ENCODE measurements at places on chromosomes 2 and 18.

DNA sequence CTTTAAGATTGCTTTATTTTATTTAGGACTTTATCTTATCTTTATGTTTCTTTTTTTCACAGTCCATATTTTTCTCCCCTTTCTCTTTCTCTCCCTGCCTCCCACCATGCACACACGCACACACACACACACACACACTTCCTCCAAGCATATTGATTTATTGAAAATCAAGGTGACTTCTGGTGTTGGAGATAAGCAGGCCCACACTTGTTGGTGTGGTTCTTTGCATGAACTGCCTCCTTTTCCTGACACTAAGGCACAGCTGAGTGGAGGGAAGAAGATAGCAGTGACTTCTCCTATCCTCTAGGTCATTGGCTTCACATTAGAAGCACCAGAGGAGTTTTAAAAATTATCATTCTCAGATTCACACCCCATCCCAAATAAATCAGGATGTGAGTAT is 18.0 kb downstream of the TBR1 start:
- DNase-seq, result no peak

DNA sequence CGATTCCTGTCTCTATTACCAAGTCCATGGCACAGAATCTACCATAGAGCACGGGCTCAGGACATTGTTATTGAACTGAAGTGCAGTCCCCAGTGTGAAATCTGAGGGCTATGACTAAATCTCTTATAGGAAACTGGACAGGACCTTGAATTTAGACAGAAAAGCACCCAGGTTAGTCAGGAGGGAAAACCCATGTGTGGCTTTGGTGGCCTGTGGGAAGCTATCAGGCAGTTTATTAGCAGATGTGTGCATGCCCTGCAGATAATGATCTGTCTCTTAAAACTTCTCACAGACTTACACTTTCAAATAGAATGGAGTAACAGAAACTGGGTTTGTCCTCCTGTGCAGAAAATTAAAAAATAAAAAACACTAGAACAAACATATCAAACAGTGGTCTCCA is 610.0 kb upstream of the RAB6C start:
- no peak for DNase-seq

GRCh38 chr2:221060376-221060775 is 511.7 kb downstream of the EPHA4 start:
- DNase-seq, result peak; percentile 14

DNA sequence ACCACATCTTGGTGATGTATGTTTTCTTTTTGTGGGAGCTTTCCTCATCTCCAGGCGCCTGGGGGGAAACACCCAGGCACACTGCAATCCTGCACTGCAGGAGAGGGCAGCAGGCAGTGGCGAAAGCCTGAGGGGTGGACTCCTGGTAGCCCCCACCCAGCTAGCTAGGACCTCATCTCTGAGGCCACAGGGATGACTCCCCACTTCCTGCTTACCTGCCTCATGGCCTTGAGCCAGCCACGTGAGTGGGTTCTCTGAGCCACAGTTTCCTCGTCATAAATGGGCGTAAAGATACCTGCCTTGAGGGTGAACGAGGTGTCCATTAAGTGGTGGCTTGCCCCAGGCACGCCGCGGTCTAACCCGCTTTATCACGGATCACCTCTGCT is 19.1 kb downstream of the TRAF3IP1 start:
- no peak for DNase-seq

GRCh38 chr18:55753643-55754263 is 165.8 kb upstream of the TCF4 start:
- peak; percentile 33 for DNase-seq

GRCh38 chr2:215839816-215840215 is 173.5 kb downstream of the MREG start:
- no peak for DNase-seq

DNA sequence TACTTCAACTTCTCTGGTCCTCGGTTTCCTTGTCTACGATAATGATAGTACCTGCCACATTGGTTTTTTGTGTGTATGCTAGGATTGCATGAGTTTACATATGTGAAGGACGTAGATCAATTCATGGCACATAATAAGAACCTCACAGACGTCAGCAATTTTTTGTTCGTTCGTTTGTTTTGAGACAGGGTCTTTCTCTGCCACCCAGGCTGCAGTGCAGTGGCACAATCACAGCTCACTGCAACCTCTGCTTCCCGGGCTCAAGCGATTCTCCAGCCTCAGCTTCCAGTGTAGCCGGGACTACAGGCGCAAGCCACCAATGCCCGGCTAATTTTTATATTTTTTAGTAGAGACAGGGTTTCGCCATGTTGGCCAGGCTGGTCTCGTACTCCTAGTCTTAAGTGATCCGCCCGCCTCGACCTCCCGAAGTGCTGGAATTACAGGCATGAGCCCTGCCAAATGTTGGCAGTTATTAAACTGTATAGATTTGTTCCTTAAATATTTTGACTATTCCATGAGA is 756 bp upstream of the SLC35F5 start:
- DNase-seq, result no peak

DNA sequence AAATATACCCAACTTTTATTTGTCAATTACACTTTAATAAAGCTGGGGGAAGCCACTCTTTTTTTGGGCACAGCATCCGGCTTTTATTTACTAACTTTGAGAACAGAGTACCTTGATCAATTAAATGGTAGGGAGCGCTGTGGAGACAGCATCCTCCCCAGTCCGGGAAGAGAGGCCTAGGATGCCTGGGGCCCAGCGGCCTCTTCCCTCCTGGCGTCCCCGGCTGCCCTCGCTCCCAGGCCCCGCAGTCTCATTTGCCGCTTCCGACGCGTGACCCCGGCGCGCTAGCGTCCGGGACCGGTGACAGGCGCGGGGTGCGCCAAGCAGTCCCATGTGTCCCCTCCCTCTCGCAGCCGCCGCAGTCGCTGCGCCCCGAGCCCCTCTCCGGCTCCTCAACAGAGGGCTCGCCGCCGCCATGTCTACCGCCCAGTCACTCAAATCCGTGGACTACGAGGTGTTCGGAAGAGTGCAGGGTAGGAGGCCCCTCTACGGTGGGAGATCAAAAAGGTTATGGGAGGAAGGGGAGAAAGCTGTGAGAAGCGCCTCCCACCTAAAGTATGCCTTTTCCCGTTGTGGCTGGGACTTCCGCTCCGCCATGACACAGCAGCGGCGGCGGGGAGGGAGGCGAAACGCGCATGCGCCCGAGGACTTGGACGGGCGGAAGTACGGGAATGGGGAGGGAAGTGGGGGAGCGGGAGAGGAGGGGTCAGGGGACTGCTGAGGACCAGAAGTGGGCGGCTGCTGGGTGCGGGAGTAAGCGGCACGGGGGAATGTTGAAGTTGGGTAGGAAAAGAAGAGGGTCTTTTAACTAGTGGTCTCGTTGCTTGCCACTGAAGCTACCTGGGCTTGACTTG is at the start of gene ACYP2:
Gene ACYP2, plus strand, starts transcription at position 332 of the 854 bp plus-strand sequence.
- DNase-seq, result peak; percentile 96

GRCh38 chr2:102070058-102070642 is 72.4 kb upstream of the IL1R1 start:
- peak; percentile 89 for DNase-seq

DNA sequence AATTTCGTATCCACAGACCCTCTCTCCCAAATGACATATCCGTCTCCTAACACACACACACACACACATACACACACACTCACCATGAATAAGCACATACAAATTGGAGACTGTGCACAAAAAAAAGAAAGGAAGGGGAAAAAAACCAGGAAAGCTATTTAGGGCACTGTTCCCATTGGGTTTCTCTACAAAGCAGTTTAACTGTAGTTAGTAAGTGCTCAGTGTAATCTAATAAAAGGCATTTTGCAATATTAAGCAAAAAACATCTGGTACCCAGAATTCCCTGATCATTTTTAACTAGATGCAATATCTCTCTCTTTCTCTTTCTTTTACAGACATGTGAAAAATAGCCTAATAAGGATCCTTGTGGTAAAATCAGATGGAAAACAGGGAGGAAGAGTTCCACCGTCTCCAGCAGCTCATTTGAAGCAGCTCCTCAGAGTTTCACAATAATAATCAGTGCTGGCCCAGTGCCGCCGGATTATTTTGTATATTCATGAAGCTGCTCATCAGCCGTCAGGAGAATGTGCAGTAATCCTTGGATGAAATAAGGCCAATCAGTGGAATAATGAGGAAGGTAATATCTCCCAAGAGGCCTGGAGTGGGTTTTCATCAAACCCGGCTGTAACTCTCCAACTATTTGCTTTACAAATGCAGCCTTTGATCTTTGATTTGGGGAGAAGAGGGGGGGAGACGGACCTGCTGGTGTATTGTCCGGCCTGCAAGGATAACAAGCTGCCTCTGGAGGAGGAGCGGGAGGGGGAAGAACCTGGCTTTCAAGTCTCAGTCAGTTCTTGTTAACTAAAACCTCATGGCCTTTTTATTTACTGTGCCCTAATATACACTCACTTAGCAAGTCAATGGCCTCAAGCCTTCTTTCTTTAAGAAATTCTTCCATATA is 227.6 kb upstream of the SMIM21 start:
- DNase-seq, result peak; percentile 58

DNA sequence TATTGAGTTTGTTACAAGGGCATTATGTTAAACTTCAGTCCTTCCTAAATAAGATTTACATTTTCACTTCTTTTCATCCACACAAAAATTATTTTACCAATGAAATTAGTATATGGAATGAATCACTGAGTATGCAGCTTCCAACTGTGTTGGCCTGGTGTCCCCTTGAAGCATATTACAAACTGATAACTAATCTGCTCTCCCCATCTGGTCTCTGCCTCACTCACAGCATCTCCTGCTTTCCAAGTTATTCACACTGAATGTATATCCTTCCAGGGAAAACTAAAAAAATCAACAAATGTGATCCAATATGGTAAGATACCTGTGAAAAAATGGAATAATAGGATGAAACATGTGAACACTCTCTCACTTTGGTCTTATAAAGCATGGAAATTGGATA is 90.0 kb upstream of the NYAP2 start:
- no peak for DNase-seq

DNA sequence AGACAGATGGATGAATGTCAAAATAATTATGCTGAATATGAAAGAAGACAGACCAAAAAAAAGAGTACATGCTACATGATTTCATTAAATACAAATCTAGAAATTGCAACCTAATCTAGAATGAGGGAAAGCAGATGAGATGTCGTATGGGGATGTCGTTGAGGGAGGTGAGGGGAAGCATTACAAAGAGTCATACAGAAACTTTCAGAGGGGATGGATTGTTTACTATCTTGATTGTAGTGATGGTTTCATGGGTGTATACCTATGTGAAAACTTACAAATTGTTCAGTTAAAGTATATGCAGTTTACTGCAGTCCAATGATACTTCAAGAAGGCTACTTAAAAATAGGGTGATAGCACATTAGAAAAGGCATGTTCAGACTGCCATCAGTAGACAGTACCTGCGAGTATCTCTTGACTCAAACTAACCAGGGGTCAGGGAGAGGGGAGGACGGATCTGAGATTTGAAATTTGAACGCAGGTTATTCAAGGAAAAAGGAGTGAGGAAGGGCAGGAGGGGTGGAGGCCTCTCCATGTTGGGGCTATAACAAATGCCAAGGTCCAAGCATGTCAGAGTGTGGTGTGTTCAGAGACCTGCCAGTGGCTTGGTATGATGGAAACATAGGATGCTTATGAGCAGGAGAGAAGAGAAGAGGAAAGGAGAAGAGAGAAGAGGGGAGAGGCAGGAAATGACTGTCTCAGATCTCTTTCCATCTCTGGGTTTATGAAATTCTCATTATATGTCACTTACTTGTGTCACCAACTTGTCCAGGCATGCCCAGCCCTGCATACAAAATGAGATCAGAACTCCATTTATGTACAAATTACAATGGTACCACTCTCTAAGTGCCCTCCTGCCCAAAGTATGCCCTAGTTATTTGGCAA is 257.3 kb upstream of the CXCR4 start:
- DNase-seq, result no peak

GRCh38 chr2:86613515-86613914 is 10.2 kb downstream of the RNF103 start:
- no peak for DNase-seq

GRCh38 chr18:32048507-32049091 is 30.0 kb downstream of the RNF125 start:
- peak; percentile 67 for DNase-seq

DNA sequence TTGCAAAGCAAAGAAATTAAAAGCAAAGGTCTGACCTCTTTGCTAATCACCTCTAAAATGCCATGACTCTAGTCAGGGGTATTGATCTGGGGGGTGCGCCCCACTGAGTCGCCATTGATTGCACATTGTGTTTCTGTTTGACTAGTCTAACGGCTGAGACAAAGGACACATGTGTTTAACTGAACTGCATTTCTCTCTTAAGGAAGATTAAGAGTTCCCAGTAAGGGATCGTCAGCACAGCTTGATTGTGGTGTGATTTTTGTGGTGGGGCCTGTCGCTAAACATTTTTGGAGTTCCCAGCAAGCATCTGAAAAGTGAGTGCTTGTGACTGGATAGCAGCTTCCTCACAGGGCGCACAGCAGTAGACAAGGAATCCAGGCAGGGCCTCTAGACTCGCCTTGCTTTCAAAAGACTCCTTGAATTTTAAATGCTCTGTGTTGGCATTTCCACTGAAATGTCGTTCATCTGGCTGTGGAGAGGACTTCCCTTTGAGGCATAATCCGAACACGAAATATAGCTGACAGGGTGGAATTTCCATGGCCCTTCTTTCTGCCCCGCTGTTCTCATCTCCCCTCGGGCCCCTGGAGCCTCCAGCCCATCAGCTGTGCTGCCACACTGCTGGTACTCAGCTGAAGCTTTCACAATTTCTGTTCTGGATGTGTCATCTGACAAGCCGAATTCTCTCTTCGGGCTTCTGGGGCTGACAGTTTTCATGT is 126.3 kb downstream of the FAM168B start:
- DNase-seq, result no peak

GRCh38 chr2:79994965-79995364 is 309.6 kb downstream of the LRRTM1 start:
- peak; percentile 35 for DNase-seq

- peak; percentile 70 for DNase-seq
These were observed 27.2 kb downstream of the TWIST2 start for GRCh38 chr2:238875101-238875470.

- DNase-seq, result no peak
These were observed 94.1 kb upstream of the LDLRAD4 start for GRCh38 chr18:13124411-13124810.

DNA sequence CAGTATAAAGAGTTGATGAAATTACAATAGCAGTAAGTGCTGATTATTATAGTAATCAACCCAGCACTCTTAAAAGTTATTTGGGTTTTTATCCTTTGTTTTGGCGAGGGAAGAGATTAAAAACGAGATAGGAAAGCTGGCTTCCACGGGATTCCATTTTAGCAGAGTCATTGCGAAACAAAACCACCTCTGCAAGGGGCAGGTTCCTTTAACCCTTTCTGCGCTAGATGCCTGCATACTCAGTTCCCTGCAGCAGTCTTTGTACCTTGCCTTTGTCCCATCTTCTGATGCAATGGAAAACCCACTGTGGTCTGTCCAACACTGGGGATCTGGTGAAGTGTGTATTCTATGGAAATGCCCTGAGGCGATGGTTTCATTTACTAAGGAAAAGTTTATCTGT is 2.7 kb downstream of the YPEL5 start:
- no peak for DNase-seq

DNA sequence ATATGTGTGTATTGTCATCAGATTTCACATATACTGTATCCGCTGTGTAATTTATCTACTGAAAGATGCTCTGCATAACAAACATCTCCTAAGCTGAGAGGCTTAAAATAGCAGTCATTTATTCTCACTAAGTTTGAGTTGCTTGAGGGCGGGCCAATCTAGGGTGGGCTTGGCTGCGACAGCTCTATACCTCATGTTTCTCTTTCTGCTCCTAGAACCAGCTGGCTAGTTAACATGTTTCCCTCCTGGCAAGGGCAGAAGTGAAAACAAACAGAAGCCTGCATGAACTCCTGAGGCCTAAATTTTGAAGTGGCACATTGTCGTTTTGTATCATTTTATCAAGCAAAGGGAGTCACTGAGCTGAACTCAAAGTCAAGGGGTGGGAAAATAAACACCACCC is 585.0 kb upstream of the VRK2 start:
- DNase-seq, result no peak

All from AG10803 (cell line).